M059J (cell line): ENCODE measurements at places on chromosomes 1 and 21.

- DNase-seq = peak; percentile 5
Observed at GRCh38 chr1:181647314-181648035, 164.2 kb downstream of the CACNA1E start.

GRCh38 chr1:226576601-226577000, 28.0 kb downstream of the STUM start:
- no peak for DNase-seq

DNA sequence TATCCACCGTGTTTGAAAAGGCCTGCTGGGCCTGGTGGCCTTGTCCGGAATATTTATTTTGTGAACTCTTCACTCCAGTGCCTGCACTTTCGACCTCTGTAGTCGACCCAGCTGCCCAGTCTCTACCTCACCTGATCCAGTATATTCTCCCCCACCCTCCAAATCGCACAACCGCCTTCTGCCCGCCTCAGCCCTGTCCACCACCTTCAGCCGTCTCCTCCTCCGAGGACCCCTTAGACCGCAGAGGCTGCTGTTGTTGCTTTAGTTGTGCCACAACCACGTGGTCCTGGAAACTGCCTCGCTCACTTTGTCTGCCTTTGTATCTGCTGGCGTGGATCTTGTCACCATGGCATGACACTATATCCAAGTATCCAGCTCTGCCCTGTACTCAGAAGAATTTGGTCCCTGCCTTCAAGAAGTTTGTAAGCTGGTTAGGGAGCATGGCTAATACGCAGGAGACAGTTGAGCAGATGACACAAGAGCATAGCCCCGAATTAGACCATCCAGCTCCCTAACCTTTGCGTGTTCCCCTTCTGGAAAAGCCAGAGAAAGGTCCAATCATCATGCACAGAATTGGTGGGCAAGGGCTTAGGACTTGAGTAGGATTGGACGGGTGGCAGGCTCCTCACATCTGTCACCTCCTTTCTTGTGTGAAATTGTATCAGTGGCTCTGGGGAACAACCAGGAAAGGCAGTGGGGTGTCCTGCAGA, 1.5 kb downstream of the PHGDH start:
- DNase-seq = no peak

DNA sequence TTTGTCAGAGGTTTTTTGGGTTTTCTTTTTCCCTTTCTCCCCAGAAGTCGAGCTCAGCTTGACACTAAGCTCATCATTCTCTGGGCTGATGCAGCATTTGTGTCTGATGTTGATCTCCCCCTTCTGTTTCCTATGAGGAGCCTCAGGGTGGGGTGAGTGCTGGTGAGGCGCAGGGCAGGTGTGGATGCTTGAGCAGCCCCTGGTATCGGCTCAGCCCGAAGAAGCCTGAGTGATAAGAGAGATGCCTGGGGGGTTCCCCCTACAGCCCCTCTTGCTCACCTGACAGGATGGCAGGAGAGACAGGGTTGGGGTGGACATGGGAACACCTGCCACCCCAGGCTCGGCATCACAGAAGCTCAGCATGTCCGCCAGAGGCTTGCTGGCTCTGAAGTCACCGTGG, 239.0 kb downstream of the RHOU start:
- DNase-seq = no peak

- DNase-seq = no peak
Observed at GRCh38 chr1:81463936-81464837, 336.5 kb upstream of the ADGRL2 start.

DNA sequence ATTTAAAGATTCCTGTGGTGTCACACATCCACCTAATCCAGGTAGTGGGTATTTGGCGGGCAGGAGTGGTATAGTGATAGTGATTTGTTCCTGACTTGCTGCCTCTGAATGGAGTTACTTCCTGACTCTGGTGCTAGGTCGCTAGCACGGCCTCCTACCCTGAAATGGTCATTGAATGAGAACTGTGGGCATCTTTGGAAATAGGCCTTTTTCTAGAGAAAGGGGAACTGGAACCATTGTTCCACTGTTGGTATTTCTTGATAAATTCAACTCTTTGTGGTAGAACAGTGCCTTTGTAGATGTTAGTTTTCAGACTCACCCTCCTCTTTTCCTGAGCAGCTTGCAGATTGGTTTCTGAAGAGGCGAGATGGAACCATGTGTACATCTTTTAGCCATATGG, 1.5 kb downstream of the QSOX1 start:
- DNase-seq = no peak

GRCh38 chr1:43177691-43178090, 5.6 kb downstream of the CFAP57 start:
- no peak for DNase-seq

- DNase-seq = no peak
Observed at GRCh38 chr1:30446508-30446907, 276.9 kb downstream of the MATN1 start.

- DNase-seq = no peak
Observed at GRCh38 chr21:14916676-14917141, 148.1 kb downstream of the NRIP1 start.

GRCh38 chr1:225111000-225111399, 181.5 kb downstream of the DNAH14 start:
- no peak for DNase-seq

GRCh38 chr21:44874497-44875315, 1.2 kb upstream of the PTTG1IP start:
- DNase-seq = peak; percentile 46

DNA sequence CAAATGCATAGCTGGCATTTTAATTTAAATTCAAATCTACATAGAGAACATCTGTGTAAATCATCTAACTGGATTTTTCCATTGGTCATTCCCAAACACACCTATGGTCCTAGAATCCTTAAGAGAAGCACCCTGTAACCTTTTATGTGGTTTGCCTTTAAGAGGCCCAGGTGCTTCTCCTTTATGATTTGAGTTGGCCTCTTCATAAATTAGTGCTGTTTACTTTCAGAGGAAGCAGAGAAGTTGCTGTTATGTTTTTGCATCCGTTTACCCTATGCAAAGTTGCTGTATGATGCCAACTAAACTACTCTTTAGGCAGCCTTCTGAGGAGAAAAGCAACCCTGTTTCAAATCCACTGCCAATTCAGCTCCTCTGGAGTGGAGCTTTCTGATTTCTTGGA, 193.8 kb downstream of the HS2ST1 start:
- DNase-seq = no peak

DNA sequence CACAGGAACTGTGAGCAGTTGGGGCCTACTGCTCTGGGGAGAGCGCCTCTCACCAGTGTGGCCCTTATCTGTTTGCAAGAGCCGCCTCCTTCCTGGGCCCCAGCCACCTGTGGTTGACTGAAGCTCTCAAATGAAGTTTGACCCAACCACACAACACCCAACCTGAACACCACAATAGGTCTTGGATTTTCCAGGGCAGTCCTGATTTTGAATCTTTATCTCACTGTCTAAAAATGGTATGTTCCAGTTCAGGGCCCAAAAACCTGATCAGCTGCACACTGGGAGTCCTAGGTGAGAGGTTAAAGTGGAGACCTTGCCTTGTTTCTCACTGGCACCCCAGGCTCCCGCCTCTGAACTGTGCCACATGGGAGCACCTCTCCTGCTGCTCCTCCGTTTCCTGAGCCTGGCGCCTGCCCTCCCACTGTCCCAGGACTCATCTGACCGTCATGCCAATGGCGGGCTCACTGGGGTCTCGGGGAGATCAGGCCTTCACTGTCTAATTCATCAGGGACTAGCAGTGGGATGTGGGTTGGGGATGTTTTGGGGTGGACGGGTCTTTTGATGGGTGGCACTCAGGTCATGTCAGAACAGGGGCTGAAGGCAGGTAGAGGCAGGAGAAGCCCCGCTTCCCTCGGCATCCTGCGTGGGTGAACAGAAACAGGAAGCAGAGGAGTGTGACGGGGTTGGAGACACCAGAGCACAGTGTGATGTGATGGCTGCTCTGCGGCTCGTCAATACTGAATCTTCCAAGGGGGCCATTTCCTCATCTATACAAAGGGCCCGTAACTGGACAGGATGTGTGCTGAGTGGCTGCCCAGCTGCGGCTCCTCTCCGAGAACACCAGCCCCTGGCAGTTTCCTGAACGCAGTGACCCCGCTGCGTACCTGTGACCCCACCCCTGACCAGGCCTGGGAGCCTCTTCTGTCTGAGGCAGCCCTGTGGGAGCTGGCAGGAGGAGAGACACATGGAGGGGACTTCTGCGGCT, 59.6 kb upstream of the ITPKB start:
- no peak for DNase-seq

DNA sequence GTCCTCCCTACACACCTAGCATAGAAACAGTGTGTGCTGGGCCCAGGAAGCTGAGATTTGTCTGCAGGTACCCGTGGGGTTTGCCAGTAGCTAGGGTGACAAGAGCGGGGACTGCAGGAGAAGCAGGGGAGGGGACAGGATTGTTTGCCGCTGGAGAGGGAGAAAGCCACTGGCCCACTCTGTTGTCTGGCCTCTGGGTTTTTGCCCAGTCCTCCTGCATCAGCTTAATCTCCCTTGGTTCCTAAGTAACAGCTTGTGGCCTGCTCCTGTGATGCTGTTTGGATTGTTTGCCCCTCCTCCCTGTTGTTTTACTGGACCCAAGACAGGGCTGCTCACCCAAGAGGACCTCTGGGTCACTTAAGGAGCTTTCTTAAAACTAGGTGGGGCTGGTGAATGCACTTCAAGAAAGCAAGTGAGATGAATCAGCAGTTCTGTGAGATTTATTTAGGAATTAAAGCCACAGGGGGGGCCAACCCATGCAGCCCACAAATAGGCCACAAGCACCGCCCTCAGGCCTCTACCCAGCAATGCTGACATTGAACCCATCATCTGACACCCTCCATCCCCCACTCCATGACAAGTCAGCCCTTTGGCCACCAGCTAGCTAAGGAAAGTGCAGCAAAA, 142.8 kb downstream of the ZZZ3 start:
- DNase-seq = peak; percentile 99

- DNase-seq = peak; percentile 75
Observed at GRCh38 chr1:228275430-228276173, 67.8 kb downstream of the OBSCN start.

- no peak for DNase-seq
Observed at GRCh38 chr1:87150143-87150542, 178.5 kb upstream of the LMO4 start.

- DNase-seq = no peak
Observed at GRCh38 chr21:36076878-36077655, 7.2 kb downstream of the CBR1 start.

GRCh38 chr1:204775546-204775945, 90.0 kb upstream of the LRRN2 start:
- no peak for DNase-seq

GRCh38 chr1:208040821-208041297, 129.9 kb upstream of the CD34 start:
- no peak for DNase-seq

- DNase-seq = no peak
Observed at GRCh38 chr1:201036188-201036842, 12.8 kb upstream of the KIF21B start.

DNA sequence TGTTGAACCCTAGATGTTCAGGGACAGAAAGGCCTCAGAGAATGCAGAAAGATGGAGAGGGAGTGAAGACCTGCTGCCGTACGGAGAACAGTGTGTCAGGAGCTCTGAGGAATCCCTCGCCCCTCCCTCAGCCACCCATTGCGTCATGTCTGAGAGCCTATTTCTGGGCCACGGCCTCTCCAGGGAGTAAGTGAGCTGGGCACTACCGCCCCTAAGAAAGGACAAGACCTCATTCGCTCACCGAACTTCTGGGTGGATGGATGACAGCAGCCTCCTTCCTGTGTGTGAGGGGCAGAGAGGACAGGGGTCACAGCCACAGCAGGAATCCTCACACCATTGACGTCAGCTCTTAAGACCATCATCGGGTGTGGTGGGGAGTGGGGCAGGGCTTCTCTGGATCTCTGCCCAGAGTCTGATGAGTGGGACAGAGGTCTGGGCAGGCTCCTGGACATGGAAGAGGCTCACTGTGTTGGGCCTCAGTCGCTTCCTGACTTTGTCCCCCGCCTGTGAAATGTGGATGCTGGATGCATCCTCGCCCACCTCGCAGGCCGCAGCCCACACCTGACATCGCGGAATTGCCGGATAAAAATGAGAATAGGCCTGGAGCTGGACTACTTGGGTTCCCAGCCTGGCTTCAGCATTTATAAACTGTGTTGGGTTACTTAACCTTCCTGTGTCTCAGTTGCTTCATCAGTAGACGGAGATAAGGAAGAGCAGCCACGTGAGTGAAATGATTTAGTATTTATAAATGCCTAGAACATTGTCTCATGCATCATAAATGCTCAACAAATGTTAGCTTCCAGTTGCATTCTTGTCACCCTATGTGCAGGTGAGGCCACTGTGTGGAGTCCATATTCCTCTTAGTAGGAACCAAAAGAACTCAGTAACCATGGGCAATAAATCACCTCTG, 238.6 kb downstream of the TRABD2B start:
- DNase-seq = no peak

- DNase-seq = no peak
Observed at GRCh38 chr1:83960669-83961277, 38.2 kb downstream of the TTLL7 start.

DNA sequence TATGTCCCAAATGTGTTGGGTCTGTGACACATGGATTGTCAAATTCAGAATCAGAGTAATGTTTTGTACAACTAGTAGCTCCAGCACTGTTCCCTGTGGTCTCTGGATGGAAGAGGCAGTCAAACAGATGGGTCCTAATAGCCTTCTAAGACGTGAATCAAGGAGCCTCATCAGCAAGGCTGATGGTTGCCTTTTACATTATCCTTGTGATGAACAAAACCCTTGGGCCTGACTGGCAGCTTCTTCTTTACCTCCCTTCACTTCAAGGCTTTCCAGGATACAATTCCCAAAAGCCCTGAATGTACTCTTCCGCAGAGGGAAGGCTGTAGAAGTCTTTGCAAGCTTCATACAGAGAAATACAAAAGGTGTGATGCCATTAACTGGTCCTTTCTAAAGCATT, 633.3 kb downstream of the USP25 start:
- DNase-seq = no peak

- no peak for DNase-seq
Observed at GRCh38 chr21:16455526-16455925, 725.7 kb downstream of the USP25 start.

- DNase-seq = no peak
Observed at GRCh38 chr1:222865718-222866117, 50.9 kb downstream of the DISP1 start.
